Forelimb muscle (tissue), 1 donor: ENCODE measurements at places on chromosomes 16 and 17. TPM values are rescaled to one million over a fixed set of nuclear protein-coding genes. Genes with fewer than 3 reads are reported as not detected.

DNA sequence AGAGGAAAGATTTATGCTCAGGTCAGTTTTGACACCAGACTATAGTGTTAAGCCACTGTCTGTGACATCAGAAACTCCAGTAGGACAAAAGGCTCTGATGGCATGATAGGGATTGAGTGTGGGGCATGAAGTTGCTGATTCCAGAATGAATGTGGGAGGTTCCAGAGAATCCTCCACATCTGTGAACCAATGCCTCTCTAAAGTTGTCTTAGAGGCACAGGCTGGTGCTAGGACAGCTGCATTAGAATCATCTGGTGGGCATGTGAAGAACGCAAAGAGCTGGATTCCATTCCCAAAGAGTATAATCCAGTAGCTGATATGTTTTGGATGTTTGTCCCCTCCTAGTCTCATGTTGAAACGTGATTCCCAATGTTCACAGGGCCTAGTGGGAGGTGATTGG, 32.1 kb upstream of the NLK start:
- DNase-seq = no peak

CRISPLD2 gene
- 6.0 TPM for polyA plus RNA-seq

CIBAR2 gene
- polyA plus RNA-seq = not detected

CLDN6 gene
- polyA plus RNA-seq = 0.19 TPM

GRCh38 chr17:64506576-64507412, at the start of gene CEP95:
Gene CEP95, plus strand, starts transcription at chr17:64506977. Its CDS starts 121 bp downstream, at chr17:64507098.
- peak; percentile 96 for DNase-seq

UNC119 gene
- 10.7 TPM for polyA plus RNA-seq

DNA sequence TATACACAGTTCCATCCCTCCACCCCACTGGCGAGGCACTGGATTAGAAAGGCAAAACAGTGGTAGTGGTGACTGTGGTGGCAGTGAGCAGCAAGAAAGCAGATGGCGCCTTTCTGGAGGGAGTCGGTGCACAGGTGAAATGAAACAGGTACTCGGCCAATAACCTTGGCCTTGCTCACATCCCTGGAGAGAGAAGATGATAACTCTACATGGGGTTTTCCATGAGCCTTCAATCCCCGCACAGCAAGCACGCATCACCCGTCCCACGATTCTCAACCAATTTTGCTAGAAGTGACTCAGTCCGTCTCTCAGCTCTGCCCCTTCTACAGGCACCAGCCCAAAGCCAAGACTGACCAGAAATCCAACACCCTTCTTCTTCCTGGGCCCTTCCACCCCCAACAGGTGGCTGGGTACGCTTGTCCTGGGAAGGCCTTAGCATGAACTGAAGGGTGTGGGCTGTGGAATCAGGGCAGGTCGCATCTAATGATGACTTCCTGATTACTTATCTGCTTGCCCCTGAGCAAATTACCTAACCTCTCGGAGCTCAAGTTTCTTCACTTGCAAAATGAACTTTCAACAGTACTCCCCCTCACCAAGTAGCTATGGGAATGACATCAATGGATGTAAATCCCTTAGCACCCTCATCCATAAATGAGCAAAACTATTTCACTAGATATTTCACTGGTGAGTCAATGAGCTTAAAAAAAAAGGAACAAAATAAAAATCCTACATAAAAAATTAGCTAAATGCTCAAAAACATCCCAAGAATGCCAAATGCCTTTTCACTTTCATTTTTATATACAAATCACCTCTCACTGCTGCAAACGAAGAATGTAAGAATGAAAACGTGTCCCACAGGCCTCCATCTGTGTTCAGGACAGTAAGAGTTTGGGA, 18.0 kb downstream of the XPO6 start:
- no peak for DNase-seq

GJC1 gene
- 19.8 TPM for polyA plus RNA-seq

SLC35B1 gene
- 53.1 TPM for polyA plus RNA-seq

CDK12 gene
- polyA plus RNA-seq = 29.6 TPM

- DNase-seq = no peak
These were observed 4.1 kb downstream of the CCL2 start for GRCh38 chr17:34259146-34259545.

SBK1 gene
- polyA plus RNA-seq = 21.8 TPM

DNA sequence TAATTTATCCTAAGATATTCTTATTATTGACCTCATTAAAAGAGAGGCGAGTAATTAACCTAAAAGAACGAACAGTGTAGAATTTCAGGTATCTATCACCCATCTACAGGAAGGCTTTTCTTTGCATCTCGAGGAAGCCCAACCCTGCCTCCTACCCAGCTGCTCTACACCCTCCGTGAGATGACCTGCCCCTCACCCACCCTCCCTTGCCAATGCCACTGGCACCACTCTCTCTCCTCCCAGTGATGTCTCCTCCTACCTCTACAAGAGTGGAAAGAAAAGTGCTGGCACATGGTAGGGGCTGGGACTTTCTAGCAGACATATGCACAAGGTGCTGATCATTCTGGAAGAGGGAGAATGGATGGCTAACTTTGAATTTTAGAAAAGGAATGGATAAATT, 22.9 kb upstream of the FOXJ1 start:
- no peak for DNase-seq

OR1A1 gene
- polyA plus RNA-seq = not detected

KRT20 gene
- not detected for polyA plus RNA-seq

UBE2O gene
- 14.1 TPM for polyA plus RNA-seq

DNA sequence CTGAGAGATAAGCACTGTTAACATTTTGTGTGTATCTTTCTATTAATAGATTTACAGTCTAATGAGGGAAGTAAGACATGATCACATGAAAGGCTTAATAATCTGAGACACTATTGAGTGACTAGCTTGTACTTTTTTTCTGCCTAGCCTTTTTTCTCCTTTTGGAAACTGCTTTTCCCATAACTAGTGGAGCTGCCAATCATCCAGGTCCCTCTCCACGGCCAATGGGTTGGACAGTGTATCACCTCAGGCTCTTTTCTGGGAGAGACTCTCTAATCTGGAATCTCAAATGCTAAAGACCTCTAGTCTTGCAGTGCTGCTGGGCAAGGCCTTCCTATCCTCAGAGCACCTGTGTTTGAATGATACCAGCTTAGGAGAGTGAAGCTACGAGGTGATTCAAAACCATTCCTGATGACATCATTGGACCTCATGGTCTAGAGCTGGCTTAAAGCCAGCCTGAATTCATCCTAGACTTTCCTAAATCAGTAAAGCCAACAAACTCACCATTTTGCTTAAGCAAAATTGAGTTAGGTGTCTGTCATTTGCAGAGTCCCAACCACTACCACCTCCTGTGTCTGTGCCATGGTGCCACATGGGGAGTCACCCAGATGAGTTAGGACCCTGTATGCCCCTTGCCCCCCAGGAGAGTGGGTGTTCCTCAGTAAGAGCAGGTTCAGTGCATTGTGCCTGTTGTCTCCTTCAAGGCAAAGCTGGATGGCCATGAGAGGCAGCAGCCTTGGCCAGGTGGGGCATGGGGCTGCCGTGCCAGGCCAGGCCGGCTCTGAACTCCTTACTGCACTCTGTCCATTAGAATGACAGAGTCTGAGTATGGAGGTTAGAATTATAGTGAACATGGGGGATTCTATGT, 62.9 kb downstream of the SPECC1 start:
- no peak for DNase-seq

CPD gene
- polyA plus RNA-seq = 22.2 TPM

CA7 gene
- polyA plus RNA-seq = not detected
